M059J (cell line): ENCODE measurements at places on chromosomes 4 and X.
A peak's percentile ranks its signal among the peaks of the same experiment; 100 is the strongest.

GRCh38 chrX:150958177-150958576, 25.0 kb upstream of the HMGB3 start:
- DNase-seq = no peak

DNA sequence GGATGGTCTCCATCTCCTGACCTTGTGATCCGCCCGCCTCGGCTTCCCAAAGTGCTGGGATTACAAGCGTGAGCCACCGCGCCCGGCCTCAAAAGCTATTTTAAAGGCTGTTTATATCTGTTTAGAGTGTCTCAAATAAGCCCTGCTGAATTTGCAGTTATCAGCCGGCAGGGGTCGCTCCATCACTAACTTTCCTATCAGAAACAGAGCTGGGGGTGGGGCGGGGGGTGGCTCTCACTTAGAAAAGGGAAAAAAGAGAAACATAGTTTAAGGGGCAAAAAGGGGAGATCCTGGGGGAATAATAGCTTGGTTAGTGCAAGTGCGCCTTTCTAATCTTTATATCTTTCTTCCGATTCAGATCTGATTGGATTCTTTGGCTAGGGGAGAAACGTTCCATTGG, 450.7 kb downstream of the UBE2NL start:
- DNase-seq = no peak

DNA sequence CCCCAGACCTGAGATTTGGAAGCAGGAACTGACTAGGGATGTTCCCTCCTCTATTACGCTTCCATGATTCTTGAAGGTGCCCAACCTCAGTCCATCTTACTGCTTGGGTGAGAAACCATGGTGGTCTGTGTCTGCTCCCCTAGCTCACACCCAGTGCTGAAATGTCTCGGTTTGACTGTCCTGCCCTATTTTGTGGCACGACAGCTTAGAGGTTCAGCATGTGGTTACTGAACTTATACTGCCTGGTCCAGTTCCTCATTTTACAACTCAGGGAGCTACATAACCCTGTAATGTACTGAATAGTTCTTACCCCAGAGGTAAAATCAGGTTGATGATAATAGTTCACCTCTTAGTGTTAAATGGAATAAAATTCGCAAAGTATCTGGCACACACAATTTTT, 203.1 kb downstream of the RBM46 start:
- no peak for DNase-seq

GRCh38 chr4:32435308-32435707, 1715.1 kb downstream of the PCDH7 start:
- DNase-seq = no peak

GRCh38 chr4:95156452-95156765, 392.4 kb downstream of the UNC5C start:
- no peak for DNase-seq

- DNase-seq = no peak
Measured at GRCh38 chr4:173936861-173937260, 346.6 kb downstream of the FBXO8 start.

- no peak for DNase-seq
Measured at GRCh38 chr4:4719436-4719835, 140.0 kb upstream of the MSX1 start.

DNA sequence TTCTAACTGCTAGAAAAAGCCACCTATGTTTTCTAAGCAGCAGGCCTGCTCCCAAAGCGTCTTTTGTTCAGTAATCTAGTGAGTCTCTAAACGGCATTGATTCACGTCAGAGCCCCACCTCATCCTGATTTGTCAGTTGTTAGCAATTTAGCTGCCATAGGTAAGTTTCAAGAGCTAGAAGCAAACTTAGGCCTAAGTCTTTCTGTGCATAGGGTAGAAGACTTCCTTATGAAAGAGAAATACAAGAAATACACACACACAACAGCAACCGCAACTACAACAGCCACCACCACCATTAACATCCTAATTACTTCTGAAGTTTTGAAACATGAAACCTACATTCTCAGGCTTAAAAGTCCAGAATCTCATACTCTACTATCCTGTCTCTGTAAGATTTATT, 531.1 kb upstream of the SPANXN1 start:
- no peak for DNase-seq

DNA sequence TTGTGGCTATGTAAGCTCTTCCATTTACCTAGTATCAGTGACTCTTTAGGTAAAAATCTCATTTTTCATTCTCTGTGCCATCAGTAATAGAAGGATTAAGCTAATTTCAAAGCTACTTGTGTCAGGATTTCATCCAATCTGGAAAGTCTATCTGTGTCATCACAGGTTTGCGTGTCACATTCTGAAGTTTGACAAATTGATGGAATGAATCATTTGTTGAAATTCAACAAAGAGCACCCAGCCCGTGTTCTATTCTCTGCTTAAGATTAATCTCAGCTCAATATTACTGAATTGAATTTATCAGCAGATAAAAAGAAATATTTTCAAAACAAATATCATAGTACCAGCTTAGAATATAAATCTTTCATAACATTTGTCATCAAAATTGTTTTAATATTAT, 35.8 kb downstream of the LANCL3 start:
- no peak for DNase-seq

DNA sequence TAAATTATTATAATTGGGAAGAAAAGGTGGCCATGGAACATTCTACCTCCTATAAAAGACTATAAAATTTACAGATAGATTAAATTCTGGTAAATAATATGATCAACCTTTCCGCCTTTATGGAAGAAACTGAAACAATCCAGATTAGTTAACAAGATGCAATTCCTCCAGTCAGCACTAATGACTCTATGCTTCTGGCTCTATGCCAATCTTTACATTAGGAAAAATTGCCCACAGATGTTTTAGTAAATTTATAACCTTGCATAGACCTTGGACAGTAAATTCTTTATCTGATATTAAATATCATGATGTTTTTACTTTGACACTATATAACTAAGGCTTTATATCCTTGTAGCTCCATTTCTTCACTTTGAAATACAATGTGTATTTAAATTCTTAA, 2302.5 kb downstream of the ARAP2 start:
- no peak for DNase-seq

DNA sequence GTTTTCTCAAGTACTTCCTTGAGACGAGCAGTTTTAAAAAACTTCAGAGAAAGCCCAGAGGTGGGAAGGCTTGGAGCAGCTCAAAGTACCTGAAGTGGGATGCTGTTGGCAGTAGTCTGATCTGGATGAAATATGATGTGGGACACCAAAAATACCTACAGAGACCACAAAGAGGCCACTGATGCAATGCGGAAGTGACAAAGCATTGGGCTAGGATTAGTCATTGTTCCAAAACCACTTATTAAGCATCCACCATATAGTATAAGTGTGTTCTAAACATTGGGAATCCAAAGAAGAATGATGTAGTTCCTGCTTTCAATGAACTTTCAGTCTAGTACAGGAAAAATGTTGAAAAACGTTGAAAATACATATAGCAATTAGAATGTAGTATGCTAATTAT, 386.1 kb upstream of the CNKSR2 start:
- DNase-seq = peak; percentile 19

DNA sequence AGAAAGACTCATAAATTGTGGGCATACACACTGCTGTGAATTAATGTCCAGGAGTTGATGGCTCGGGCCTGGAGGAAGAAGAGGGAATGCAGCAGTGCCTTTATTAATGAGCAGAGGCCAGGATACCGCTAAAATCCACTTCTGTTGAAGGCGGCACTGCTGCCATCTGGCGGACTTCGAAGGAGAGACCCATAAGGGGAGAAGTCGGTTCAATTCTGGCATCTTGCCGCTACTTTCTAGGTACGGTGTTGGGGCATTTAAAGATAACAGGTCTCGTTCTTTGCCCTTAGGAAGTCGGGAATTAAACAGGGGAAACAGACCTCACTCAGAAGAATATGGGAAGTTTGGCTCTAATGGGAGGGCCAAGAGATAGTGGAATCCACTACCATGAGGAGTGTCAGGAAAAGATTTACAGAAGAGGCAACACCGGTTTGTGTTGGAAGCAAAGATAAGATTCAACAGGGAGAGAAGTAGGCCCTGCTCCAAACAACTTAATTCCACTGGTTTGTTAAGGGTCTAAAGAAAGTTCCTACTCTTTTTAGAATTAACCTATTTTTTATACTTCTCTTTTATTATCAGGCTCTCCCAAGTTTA, 133.6 kb upstream of the GIMD1 start:
- peak; percentile 20 for DNase-seq

DNA sequence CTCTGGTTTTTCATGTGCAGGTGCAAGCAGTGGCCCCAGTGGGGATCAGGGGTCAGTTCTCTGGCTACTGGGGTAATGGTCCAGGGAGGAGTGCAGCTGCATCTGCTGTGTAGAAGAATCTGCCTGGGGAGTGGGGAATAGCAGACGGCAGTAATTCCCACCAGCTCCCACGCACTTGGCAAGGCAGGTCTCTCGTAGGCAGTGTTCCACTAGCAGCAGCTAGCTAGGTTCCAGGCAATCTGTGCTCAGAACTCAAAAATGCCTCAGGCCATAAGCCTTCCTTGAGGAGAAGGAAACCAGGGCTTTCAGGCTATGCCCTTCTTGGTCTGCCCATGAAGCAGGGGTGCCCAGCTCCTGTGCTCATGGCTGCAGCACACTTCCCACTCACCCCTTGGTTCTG, 38.8 kb downstream of the DCLK2 start:
- peak; percentile 66 for DNase-seq
